T-helper 9 cell (primary cell): ENCODE measurements at places on chromosomes 5 and 9.

- no peak for DNase-seq
Observed at GRCh38 chr5:109318455-109319108, 91.2 kb downstream of the PJA2 start.

DNA sequence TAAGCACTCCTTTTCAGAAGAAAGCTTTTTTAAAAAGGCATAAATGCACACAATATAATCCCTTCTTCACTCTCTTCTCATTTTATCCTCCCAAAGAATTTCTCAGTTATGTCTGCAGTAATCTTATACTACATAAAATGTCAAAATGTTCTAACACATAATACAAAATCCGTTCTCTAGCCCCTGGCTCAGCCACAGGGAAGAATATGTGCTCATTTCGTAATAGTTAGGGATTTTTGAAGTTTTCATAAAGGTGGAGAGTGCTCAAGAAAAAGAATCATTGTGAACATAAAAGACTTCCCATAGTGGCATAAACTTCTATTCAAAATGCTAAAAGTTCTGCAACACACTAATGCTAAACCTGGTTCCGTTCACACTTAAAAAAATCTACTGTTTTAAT lies 1410.7 kb upstream of the C9orf72 start:
- DNase-seq, result no peak

- no peak for DNase-seq
Observed at GRCh38 chr5:179879003-179879689, 20.5 kb upstream of the MRNIP start.

GRCh38 chr5:156685481-156685880 lies 164.6 kb upstream of the PPP1R2B start:
- DNase-seq, result no peak

DNA sequence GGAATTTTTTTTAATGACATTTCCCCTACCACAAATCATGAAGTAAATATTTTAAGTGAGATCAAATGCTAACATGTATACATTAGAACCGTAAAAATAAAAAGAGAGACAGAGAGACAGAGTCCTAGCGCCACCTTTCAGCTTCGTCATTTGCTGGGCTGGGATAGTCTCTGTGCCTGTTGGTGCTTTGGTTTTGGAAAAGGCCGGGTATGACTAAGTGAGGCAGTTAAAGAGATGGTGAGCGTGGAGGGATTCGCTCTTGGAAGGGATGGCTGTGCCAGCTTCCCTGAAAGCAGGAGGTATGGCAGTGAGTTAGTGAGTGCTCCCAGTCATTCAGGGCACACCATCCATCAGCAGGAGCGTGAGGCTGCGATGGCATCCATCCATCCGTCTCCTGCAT lies 729.6 kb upstream of the WWC1 start:
- no peak for DNase-seq

GRCh38 chr5:17897776-17898175 lies 263.5 kb downstream of the TAF11L14 start:
- DNase-seq, result no peak

GRCh38 chr5:56155992-56156584 lies 77.0 kb downstream of the ANKRD55 start:
- DNase-seq, result no peak

DNA sequence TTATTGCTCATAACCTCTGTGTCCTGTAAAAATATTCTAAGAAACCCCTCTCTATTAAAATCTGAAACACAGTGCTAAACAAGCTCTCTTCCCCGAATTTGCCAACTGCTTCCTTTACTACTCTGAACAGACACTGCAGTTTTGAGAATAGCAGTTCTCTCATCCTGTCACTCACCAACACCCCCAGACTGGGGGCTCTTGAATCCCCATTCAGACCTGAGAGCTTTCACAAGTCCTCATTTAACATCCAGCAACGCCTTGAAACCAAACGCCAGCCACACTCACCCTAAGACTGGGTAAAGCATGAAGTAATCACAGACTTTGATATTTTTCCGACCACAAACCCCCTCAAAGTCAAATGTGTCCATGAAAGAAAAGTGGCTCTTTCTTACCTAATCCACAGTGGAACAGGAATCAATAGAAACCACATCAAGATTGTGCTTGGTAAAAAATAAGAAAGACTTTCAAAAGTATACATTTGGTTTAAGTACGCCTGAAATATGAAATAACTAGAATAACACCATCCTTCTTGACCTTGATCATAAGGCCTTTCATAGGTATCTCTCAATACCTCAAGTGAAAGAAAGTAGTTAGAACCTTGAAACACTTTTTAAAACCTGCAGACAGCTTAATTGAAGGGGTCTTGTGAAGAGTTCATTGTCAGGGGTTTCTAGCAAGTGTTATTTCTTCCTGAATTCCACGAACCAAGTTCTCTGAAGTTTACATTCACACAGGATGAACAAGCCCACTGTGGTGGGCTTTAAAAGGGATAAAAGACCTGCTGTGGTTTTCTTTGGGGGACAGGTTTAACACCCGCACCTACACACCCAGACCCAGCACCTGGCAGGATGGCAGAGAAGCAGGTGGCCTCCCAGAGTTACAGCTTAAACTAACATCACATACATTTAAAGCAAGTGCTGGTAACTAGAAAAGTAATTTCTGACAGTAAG lies 412.6 kb downstream of the MLLT3 start:
- peak; percentile 2 for DNase-seq

DNA sequence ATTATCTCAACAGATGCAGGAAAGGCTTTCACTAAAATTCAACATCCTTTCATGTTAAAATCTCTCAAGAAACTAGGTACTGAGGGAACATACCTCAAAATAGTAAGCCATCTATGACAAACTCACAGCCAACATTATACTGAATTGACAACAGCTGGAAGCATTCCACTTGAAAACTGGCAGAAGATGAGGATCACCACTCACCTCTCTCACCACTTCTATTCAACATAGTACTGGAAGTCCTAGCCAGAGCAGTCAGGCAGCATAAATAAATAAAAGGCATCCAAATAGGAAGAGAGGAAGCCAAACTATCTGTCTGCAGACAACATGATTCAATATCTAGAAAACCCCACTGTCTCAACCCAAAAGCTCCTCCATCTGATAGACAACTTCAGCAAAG lies 203.6 kb upstream of the GRAMD2B start:
- DNase-seq, result no peak

GRCh38 chr5:161549106-161549505 lies 2.6 kb upstream of the GABRB2 start:
- DNase-seq, result no peak

DNA sequence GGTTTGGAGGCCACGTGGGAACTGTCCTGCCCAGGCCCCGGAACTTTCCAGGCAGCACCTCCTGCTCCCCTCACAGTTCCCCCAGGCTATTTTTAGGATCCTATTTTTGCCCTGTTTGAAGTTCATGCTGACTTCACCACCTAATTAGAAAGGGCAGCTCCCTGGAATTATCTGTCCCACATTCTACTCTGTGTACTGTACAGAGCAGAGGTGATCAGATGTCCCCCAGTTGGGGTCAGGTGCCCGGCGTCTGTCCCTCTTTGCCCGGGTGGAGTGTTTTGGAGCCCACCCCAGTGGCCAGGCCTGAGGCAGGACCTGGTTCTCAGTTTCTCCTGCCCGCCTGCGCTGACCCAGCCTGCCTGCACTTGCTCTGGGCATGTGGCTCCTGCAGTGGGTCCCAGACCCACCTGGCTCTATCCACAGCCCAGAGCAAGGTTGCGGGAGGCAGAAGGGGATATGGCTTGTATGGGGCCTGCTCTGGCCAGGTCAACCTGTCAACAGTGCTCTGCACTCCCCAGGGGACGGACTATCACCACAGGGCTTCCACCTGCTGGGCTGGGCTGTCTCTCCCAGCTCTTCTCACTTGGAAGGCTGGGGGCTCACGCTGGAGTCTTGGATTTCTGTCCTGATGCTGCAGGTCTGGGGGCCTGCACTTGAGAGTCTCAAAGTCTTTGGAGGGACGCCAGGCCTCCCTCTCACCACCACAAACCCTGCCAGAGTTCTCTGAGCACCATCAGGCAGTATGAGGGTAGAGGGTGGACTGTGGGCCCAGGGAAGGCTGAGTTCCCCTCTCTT lies 268.3 kb downstream of the GADD45G start:
- DNase-seq, result no peak

DNA sequence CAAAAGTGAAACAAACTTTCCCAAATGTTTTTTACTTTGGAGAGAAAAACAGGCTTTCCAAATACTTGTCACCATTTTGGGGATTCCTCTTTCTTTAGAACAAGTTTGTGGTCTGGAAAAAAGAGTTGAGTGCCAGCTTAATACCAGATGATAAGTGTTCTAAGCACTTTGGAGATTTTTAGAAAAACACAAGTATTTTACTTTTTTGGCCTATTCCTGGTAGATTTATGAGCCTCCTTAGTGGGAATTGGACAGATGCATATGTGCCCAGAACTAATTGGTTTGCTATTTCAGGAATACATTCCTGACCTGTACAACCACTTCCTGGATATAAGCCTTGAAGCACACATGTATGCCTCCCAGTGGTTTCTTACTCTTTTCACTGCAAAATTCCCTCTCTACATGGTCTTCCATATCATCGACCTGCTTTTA lies 40.5 kb downstream of the GPR21 start:
- no peak for DNase-seq

DNA sequence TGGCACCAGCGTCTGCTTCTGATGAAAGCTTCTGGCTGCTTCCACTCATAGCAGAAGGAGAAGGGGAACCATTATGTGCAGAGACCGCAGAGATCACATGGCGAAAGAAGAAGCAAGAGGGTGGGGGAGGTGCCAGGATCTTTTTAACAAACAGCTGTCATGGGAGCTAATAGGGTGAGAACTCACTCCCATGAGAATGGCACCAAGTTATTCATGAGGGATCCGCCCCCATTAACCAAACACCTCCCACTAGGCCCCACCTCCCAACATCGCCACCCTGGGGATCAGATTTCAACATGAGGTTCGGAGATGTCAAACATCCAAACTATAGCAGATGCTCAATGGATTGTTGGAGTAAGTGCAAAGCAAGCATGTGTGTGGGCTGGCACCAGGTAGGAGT lies 125.8 kb upstream of the SLIT3 start:
- DNase-seq, result no peak

GRCh38 chr9:31390403-31391025 lies 993.9 kb upstream of the ACO1 start:
- no peak for DNase-seq

DNA sequence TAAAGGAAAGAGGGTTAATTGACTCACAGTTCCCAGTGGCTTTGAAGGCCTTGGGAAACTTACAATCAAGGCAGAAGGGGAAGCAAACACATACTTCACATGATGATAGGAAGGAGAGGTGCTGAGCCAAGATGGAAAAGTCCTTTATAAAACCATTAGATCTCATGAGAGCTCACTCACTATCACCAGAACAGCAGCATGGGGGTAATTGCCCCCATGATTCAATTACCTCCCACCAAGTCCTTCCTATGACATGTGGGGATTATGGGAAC lies 99.7 kb downstream of the PTTG1 start:
- DNase-seq, result no peak

GRCh38 chr5:124995421-124995820 lies 249.0 kb upstream of the ZNF608 start:
- DNase-seq, result no peak

GRCh38 chr5:122736086-122736845 lies 38.6 kb upstream of the SNX2 start:
- no peak for DNase-seq

DNA sequence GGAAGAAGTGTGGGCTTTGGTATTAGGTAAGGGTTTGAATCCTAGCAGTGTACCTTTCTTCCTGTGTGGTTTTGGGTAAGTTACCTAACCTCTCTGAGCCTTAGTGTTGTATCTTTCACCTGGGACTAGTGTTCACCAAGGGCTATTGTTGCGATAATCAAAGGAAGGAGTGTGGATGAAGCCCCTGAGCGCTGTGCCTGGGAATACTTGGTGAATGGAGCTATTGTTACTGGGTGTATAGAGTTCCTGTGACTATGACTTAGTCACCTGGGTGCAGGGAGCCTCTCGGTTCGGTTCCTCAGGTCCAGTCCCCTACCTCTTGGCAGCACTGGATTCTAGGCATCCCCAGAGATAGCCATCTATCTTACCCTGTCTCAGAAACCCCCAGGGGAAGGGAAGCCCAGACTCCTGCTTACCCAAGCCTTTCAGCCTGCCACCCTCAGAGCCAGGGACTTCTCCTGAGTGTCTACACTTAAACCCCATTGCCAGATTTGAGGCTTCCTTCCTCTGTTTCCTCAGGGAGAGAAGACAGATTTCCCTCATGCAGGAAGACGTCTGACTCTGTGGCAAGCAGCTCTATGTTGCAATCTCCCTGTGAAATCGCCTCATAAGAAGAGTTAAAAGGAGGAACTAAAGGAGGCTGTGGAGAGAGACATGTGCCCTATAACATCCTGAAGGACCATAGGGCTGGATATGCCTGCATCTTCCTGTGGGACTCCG lies 181.0 kb upstream of the PITX1 start:
- DNase-seq, result no peak

DNA sequence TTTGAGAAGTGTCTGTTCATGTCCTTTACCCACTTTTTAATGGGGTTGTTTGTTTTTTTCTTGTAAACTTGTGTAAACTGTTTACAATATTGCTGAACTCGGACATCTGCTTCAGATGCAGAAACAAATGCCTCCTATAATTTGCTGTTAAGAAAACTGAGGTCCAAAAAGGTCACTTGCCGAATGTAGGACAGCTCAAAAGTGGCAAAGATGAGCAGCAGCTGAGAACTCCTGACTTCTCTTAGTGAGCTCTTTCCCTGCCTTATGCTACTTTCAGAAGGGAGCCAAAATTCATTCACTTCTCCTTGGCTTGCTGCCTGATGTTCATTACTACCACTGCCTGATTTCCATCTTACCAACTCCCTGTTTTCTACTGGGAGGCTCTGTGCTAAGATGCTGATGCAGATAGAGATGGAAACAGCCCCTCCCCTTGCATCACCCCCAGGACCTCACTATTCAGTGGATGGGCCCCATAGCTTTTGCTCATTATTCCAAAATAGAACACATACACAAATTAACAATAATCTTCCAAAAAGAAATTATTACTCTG lies 60.1 kb downstream of the SEMA6A start:
- DNase-seq, result no peak

- DNase-seq, result no peak
Observed at GRCh38 chr5:176406436-176407052, 9.8 kb downstream of the CLTB start.

DNA sequence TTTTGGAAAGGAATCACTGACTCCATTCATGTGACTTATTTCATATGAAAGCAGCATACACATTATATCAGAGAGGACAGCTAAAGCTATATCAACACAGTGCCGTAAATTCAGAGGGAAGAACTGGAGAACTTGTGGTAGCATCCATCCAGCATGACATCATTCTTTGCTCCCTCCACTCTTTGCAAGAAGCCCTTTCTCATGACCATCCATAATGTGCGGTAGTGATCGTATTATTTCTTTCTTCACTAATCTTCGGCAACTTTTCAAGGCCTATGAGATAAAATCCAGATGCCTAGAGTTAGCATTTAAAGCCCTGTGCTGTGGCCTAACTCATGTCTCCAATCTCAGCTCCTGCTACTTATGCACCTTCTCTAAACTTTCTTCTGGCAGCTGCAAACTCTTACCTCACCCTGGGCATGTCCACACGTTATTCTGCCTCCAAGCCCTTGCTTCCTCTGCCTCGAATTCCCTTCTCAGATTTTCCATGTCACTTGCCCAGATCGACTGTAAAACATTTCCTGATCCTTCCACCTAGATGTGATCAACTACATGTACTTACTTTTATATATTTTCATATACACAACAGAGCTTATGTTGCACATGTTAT lies 307.3 kb upstream of the SGCD start:
- no peak for DNase-seq
